ENCODE measurements at places on chromosomes 12 and 14.

DNA sequence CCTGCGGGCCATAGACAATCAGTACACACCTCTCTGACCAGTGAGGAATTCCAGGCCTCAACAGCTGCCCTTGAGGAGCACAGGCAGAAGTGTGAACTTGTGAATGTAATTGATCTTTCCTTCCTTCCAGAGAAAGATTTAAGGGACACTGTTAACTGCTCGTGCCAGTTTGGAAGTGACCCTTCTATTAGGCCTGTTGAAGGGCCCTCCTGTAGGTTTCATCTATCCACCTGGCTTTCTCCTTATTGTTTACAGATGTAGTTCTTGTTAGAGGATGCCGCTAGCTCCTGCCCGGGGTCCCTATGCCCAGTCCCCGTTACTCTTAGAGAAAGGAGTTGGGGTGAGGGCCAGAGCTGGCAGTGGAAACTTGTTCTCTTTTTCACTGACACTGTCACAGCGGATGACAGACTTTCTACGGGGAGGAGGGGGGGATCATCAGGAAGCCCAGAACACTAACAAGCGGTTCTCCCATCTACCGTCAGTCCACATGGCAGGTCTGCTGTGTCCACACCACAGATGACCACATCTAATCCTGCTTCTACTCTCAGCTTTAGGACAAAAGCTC, 42.6 kb downstream of the SH2B3 start:
- no peak for DNase-seq

DNA sequence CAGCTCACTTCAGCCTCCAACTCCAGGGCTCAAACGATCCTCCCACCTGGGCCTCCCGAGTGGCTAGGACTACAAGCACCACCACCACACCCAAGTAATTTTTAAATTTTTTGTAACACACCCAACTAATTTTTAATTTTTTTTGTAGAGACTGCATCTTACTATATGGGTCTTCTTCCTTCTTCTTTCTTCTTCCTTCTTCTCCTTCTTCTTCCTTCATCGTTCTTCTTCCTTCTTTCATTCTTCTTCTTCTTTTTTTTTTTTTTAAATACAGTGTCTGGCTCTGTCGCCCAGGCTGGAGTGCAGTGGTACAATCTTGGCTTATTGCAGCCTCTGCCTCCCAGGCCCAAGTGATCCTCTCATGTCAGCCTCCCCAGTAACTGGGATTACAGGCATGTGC, 965 bp upstream of the CREBL2 start:
- no peak for DNase-seq

DNA sequence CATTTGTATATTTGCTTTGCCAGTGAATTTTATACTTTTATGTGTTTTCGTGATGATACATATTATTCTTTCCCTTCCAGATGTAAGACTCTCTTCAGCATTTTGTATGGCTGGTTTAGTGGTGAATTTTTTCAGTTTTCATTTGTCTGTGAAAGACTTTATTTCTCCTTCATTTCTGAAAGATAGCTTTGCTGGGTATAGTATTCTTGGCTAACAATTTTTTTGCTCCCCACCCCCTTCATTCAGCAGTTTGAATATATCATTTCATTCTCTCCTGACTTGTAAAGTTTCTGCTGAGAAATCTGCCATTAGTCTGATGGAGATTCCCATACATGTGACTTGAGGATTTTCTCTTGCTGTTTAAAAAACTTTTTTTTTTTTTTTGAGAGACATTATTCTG, 72.8 kb downstream of the ERC1 start:
- no peak for DNase-seq

DNA sequence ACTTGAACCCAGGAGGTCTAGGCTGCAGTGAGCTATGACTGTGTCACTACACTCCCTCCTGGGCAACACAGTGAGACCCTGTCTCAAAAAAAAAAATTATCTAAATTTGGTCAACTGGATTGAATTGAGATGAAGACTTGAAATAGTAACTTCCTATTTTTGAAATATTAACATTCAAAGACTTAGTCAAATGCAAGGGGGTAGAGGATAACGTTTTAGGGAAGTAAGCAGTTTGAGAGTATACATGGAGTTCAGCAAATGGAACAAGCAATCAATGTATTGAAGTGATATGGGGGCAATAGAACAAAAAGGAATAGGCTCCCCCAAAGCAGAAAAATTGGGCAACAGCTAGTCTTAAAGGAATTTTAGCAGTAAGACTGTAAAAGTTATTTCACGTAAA, 4.6 kb upstream of the MFAP5 start:
- no peak for DNase-seq

- no peak for DNase-seq
Observed at GRCh38 chr12:12582895-12583303, 20.2 kb upstream of the DUSP16 start.

DNA sequence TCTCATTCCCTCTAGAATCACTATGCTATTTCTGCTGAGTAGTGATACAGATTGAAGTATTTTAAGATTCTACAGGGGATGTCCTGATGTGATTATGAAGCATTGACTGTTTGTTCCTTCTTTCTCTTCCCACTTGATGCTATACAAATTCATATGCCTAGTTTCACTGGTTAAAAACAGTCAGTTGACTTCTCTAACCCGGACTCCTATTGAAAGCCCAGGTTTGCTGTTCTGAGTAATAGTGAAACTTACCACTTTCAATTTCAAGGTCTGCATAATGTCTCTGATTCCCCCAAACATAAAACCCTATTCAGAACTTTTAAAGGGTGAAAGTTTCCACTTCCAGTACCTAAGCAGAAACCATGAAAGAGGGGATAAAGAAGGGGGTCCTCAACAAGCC, 117.7 kb upstream of the RPL10L start:
- DNase-seq = no peak

DNA sequence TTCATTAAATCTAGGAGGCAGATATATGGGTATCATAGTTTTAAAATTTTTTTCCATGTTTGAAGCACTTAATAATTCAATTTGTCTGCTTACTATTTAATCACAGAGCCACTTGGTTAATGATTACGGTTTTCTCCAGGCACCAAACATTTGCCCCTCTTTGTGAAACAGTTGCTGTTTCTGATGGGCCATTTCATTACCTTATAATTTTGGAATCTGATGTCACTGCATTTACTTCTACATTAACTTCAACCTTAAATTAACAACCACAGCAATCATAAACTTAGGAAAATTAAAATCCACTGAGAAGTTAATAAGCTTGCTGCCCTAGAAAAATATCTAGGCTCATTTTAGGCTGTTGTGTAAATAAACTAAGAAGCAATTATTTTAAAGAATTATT, 17.0 kb downstream of the TMCC3 start:
- no peak for DNase-seq

GRCh38 chr14:73461478-73462047, 3.2 kb upstream of the NUMB start:
- no peak for DNase-seq

- DNase-seq = no peak
Observed at GRCh38 chr12:19129122-19129485, 429 bp upstream of the PLEKHA5 start.

DNA sequence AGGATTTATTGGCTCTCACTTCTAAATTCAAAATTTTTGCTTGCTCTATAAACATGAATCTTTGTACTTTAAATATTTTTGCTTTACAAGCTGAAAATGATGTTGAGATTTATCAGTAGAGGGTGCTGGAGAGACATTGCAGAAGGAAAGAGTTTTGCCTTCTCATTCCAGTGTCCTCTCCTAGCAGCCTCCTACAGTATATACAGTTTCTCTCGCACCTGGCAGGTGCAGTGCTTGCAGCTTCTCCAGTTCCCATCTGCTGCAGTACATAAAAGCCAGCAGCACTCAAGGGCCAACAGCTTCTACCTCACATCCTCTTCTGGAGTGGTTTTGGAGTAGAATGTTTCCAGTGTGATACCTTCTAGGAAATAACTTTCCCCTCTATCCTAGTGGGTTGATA, 601.8 kb upstream of the ATXN7L3B start:
- no peak for DNase-seq

GRCh38 chr14:99271951-99272631, at the start of gene BCL11B:
TSS of gene BCL11B (minus strand) at chr14:99272197. CDS start at chr14:99271218, 979 bp downstream.
- peak; percentile 19 for DNase-seq

DNA sequence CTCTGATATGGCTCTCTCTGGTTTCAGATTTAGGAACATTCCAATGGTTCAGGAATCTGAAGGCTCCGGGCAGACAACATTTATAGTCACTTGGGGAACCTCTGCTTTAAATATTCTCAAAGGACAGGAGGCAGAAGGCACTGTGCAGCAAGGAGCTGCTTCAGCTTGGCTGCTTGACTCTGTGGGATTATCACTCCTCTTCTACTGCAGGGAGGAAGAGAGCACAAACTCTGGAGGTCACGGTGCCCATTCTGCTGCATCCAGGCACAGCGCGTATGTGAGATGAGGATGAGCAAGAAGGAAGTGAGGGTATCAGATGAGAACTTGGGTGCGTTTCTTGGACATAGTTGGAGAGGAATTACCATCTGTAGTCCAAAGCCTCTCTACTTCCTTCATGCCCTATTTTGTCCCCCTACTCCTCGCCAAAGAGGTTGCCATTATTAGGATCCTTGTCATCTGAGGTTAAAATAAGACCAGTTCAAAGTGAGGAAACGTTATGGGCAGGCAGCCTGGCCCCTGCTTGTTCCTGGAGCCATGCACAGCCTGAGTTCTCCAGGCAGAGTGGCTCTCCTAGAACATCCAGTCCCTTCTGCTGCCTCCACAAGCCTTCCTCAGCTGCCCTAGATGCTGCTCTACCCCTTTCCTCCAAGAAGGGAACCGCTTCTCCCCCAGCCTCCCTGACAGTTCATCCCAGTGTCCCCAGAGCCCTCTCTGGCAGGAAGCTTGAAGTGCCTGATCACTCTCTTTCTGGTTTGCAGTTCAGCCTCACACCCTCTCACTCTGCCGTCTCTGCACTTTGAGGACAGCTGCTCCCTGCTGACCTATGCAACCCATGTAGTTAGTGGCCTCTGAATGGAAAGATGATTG, 12.5 kb downstream of the FGF6 start:
- DNase-seq = no peak

DNA sequence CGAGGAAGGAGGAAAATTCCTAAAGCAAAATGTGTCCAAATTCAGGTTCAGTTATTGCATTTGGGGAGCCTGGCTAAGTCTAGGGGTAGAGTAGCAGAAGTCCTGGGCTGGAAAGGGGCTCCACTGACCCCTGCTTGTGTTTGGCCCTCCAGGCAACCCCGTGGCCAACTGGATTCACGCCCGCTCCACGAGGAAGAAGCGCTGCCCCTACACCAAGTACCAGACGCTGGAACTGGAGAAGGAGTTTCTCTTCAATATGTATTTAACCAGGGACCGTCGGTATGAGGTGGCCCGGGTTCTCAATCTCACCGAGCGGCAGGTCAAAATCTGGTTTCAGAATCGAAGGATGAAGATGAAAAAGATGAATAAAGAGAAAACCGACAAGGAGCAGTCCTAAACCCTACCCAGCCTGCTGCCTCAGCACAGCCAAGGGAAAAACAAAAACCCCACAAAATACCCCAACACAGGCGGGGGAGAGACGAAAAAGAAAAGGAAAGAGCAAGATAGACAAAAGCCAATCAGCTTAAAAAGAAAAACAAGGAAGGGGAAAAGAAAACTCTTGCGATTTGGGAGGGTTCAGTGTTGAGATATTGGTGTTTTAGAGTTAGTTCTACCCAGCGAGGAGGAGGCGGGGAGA, 2.4 kb downstream of the HOXC9 start:
- DNase-seq = no peak

Data from GM04503 (cell line).